Right ventricle myocardium superior (tissue), 1 donor: ENCODE measurements at places on chromosomes 16 and 17. TPM values are rescaled to one million over a fixed set of nuclear protein-coding genes. Genes with fewer than 3 reads are reported as not detected.

DNA sequence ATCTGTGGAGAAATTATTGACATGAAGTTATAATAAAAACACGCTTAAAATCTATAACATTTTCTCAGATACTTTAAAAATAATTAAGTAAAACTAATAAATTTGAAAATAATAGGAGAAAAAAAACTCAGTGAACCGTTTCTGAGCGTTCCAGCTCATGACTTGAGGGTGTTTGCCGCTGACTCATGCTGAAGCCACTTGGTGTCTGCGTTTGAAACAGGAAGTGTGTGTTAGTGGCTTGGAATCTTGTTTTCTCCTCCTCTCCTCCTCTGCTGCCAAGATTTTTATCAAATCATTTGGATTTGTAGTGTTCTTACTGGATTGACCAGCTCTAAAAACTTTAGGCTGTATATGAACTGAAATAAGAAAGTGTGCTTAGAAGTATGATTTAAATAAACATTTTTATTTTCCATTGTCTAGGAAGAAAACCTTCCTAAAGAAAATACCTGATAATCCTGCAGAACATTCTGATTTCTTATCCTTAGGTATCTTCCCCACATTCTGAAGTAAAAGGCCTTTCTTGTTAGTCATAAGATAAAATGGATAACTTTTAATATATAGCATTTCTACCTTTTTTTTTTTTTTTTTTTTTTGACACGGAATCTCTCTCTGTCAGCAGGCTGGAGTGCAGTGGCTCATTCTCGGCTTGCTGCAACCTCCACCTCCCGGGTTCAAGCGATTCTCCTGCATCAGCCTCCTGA lies 30.8 kb downstream of the USP10 start:
- peak; percentile 63 for DNase-seq

GRCh38 chr16:11183951-11184350 lies 72.1 kb downstream of the SOCS1 start:
- DNase-seq, result no peak

- no peak for DNase-seq
Observed at GRCh38 chr17:43906951-43907424, 348 bp downstream of the MPP2 start.

DNA sequence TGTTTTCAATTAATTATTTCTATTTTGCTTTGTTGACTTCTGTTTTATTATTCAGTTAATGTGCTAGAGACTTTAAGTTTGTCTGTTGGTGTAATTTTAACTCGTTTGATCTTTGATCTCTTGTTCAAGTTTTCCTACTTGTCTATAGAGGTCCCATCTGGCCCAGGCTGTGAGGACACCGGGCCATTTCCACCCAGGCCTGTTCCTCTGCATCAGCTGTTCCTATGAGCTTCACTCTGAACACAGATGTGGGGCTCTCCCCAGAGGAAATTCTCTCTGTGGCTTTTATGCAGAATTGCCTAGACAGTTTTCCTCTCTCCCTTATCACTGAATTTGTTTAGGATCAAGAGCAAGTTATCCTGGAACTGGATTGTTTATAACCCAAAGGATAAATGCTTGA lies 44.7 kb downstream of the MYO18A start:
- peak; percentile 7 for DNase-seq

DNA sequence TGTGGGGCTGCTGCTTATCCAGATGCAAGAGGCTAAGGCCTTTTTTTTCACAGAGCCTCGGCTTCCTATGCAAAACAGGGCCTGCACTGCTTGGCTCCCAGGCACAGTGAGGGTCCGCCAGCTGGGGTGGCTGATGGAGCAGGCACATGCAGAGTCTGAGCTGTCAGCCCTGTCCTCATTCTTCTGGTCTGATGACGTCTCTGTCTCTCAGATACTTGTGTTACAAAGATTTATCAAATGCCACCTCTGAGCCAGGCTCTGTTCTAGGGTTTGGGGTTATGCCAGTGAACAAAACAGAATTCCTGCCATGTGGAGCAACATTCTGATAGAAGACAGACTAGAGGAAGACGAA lies 4.8 kb downstream of the RNF40 start:
- no peak for DNase-seq

- peak; percentile 65 for DNase-seq
Observed at GRCh38 chr16:67857547-67858233, 10.2 kb upstream of the CENPT start.

DNA sequence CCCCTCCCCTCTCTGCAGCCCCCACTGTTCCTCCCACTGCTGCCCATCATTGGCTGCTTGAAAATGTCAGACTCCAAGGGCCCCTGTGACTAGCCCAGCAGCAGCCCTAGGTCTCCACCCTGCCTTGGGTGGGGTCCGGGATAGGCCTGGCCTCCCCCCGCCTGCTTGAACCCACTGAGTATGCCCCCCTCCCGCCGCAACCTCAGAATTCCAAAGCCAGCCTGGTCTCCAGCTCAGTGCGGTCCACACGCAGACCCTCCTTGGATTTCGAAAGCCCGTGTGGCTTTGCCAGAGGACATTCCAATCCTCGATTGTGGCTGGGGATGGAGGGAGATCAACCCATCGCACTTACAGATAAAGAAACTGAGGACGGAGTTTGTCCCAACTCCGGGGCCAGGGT lies 6.4 kb downstream of the DPEP1 start:
- DNase-seq, result no peak

Gene CHST6
- total RNA-seq, result 0.78 TPM

Gene TGFB1I1
- 13.2 TPM for total RNA-seq
